Fibroblast of lung (primary cell): ENCODE measurements at places on chromosomes 2 and 18.
A peak's percentile ranks its signal among the peaks of the same experiment; 100 is the strongest.

DNA sequence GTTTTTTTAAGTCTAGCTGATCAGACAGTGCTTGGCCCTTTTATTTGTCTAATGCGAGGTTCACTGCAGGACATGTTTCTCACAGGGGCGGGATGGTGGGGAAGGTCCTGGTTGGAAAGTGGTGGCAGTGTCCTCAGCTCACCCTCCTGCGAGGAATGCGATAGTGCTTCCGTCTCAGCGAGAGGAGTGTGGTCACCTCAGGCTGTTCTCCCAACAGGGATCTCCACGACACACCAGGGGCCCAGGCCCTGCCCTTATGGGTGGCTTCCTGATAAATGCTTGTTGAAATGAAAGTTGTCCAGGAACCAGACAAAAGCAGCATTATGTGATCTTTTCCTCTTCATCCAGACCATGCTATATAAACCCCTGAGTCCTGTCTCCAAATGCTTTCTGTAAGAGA, 70.1 kb downstream of the BOLA3 start:
- DNase-seq, result no peak

GRCh38 chr2:32768387-32769174, 140.7 kb downstream of the TTC27 start:
- DNase-seq, result peak; percentile 36

DNA sequence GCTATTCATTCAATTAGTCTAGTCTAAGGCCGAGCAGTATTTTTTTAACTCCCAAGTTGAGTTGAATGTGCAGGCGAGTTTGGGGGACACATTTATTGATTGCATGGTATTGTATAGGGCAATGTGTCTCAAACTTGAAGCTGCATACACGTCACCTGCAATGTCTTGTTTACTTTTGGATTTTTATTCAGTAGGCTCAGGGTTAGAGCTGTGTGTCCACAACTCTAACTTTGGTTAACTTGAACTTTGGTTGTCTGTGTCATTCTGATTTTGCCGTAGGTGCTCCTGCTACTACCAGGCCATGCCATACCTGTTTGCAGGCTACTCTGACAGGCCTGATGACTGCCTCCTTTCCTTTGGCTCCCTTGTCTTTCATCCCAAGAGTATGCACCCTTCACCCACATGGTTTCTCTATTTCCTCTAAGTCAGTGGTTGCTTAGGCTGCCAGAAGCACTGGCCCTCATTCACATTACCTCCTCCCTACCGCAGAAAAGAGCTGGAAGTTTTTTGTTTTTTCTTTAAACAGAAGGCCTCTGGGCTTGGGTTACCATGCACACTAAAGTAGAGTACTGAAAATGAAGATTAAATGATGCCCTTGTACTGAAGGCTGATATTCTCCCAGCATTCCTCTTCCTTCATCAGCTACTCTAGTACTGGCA, 219.4 kb upstream of the SPOPL start:
- DNase-seq, result no peak

- no peak for DNase-seq
Observed at GRCh38 chr18:13576598-13576997, 149.8 kb downstream of the FAM210A start.

DNA sequence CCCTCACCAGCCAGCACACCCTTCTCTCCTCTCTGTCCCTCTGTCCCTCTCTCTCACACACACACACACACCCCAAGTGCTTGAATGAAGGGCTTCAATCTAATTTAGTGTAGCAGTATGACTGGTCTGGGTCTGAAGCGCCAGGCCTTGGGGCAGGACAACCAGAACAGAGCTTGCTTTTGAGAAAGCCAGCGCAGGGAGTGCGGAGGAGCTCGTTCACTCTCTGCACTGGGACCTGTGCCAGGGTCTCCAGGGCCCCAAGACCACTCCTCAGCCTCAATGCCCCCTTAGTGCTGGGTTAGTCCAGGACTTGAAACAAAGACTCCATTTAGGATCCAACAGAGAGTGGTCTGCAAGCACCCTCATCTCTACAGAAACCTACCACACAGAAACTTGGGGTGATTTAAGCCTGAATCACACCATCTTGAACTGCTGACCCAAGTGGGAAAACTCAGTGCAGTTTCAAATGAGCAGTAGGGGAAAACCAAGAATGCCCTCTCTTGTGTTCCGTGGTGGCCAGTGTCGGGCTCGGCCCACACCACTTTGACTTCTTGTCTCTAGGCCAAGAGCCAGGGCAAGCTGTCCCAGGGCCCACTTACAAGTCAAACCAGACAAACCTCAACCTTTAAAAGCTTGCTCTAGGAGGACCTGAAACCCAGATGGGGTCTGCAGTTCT, 66.6 kb upstream of the WIPF1 start:
- DNase-seq, result no peak

GRCh38 chr2:166090346-166090745, 37.5 kb downstream of the SCN1A start:
- peak; percentile 81 for DNase-seq

- DNase-seq, result no peak
Observed at GRCh38 chr2:144215701-144216675, 303.9 kb downstream of the ZEB2 start.

GRCh38 chr18:76401498-76401897, 93.5 kb downstream of the ZNF516 start:
- no peak for DNase-seq

DNA sequence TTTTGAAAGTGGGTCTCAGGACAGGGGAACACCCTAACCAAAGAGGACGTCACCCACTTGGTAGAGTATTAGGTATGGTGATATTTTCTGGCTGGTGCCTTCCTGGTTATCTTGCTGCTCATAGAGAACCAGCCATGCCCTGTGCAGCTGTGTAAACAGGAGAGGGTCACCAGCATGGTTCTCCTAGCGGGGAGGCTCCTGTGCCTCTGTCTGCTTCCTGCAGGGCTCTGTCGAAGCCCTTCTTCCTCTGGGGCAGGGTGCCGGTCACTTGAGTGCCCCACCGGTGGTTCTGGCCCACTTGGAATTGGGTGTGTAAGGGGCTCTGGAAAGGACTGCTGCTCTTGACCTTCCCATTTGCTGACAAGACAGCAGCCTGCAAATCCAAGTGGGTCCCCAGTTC, 131.6 kb upstream of the MSH6 start:
- DNase-seq, result no peak

DNA sequence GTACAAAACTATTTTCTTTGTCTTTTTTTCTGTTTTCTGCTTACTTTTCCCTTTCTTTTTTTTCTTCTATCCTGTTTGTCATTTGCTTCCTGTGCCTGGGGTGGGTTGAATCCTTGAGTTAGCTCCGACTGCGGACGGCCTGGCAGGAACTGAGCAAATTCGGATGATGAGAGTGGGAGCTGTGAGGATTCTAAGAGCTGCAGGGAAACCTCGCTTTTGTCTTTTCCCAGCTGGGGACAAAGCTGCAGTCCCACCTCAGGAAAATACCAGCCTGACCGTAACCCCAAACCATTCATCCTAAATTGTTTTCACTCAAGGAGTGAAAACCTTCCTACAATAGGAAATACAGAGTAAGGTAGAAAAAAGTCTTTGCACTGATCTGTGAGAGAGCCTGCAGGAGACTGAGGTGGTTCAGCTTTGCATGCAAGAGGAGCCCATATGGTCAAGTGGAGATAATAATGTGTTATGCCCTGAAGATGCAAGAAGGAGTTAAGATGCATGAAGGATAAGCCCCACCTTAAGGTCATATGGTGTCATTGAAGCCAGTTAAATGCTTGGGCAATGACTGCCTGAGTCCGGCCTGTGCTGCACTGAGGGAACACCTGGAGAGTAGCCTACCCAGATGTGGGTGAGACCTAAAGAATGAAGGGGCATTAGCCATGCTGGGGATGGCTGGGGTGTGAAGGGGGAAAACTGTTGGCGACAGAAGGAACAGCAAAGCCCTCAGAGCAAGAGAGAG, 31.7 kb upstream of the ARL4C start:
- DNase-seq, result no peak

DNA sequence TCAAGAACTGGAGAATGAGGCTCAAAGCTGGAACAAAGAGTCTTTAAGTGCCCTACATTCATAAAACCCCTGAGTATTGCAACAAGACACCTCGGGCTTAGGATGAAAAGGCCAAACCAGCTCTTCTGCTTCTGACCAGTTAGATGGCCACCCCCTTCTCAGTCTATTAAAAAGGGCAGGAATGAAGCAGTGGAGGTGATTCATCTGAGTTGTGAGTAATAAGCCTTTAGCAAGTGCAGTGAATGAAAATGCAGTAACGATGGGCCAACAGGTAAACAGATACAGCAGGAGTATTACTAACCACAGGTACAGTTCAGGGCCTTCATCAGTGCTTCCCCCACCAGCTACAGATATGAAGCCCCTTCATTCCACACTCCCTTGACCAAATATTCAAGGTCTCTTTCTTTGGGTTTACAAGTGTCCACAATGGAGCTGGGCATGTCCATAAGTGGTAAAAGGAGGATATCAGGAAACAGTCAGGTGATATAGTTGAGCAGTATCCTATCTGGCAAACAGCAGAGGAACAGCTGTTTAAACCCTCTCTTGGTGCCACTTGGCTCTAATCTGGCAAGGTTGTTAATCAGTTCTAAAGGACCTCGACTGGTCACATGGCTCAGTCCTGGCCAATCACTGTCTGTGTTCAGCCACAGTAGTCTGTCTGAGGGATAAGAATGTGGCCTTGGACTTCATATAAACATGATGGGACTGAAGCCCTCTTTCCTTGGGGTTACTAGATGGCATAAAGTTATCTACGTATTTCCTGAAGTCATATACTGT, 17.8 kb downstream of the SERPINB13 start:
- peak; percentile 6 for DNase-seq

DNA sequence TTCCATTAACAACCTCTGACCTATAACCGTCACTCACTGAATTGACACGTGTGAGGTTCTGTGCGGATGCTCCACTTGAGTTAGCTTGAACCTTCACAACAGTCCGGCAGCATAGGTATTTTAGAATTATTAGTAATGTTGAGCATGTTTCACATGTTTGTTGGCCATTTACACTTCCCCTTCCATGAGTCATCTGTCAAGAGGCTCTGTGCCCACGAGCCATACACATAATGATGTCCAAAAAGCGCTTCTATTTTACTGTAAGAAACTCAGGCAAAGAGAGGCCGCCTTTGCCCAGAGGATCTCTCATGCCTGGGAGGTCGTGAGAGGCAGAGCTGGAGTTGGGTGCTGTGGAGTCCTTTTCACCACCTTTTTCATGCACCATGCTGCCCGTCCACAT, 28.9 kb upstream of the TMEM214 start:
- peak; percentile 81 for DNase-seq
